ENCODE measurements at places on chromosomes 3 and 15.

- H3K4me1 ChIP-seq = no peaks in the 10 kb centered on the region
- ATAC-seq = peak; percentile 87
- no peaks in the 10 kb centered on the region for H3K27me3 ChIP-seq
- H3K27ac ChIP-seq = peak within 1 kb of the TSS; percentile 94
- peak within 1 kb of the TSS; percentile 93 for H3K4me3 ChIP-seq
These were observed at the start of gene LARP6 for GRCh38 chr15:70853973-70854665. Gene LARP6 (minus strand): TSS chr15:70854157. CDS start chr15:70854088, 69 bp downstream.

GRCh38 chr3:38347421-38348200 lies 1.0 kb downstream of the XYLB start:
- no peak overlapping the region for H3K27ac ChIP-seq
- H3K36me3 ChIP-seq = no peaks in the 10 kb centered on the region
- H3K4me1 ChIP-seq = peaks cover 9% of the 10 kb centered on the region
- no peaks in the 10 kb centered on the region for H3K27me3 ChIP-seq
- H3K4me3 ChIP-seq = peak overlapping the region; percentile 89

- no peaks in the 10 kb centered on the region for H3K27me3 ChIP-seq
- H3K4me3 ChIP-seq = no peak overlapping the region
These were observed 342.7 kb downstream of the PLCL2 start for GRCh38 chr3:17227472-17227871.

GRCh38 chr15:66865622-66866611 lies 163.9 kb downstream of the SMAD6 start:
- no peak overlapping the region for H3K27ac ChIP-seq
- no peak overlapping the region for H3K4me3 ChIP-seq
- no peaks in the 10 kb centered on the region for H3K4me1 ChIP-seq
- no peaks in the 10 kb centered on the region for H3K27me3 ChIP-seq
- peak; percentile 41 for ATAC-seq
- H3K36me3 ChIP-seq = peaks cover 19% of the 10 kb centered on the region

GRCh38 chr3:5309171-5309570 lies 121.7 kb downstream of the EDEM1 start:
- no peak overlapping the region for H3K4me3 ChIP-seq

GRCh38 chr3:192816351-192816750 lies 89.0 kb upstream of the FGF12 start:
- H3K27ac ChIP-seq = no peak overlapping the region
- ATAC-seq = no peak
- no peak overlapping the region for H3K4me3 ChIP-seq
- no peaks in the 10 kb centered on the region for H3K27me3 ChIP-seq
- H3K4me1 ChIP-seq = peaks cover 20% of the 10 kb centered on the region

Data from gastroesophageal sphincter (tissue), 4 donors.